ENCODE measurements at places on chromosomes 6 and 20.

DNA sequence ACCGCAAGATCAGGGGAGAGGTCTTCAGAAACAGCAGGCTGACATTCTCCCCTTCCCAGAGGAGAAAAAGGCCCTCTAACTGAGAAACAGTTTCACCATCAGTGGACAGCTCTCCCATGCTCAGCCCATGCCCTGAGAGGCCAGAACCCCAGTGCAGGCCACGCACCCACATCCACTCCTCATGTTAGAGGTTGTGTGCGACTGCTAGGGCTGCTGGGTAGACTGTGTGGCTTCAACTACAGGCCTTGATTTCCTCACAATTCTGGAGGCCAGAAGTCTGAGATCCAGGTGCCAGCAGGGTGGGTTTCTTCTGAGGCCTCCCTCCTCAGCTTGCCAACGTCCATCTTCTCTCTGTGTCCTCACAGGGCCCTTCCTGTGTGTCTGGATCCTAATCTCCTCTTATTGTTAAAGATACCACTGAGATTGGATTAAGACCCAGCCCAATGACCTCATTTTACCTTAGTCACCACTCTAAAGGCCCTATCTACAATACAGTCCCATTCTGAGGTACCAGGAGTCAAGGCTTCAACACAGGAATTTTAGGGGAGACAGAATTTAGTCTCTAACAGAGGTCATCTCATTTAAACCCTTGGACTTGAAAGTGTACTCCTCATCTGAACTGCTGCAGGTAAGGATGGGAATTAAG is 67.7 kb upstream of the CD93 start:
- no peak for DNase-seq

- DNase-seq: no peak
Observed at GRCh38 chr6:72783666-72784065, 161.8 kb downstream of the KCNQ5 start.

- no peak for DNase-seq
Observed at GRCh38 chr20:49052334-49052733, 6.2 kb downstream of the CSE1L start.

DNA sequence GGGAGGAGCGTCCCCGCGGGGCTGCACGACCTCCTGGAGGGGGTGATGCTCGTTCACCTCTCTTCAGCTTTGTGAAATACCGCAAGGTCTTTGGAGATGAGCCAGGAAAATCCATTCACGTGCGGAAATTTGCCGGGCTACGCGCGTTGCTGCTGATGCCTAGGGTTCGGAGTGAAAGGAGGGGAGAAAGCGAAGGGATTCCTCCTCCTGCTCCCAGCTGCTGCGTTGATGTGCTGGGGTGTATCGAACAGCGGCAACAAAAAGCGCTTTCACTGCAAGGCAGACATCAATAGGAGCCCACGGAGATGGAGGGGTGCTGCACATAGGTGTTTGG is 391 bp upstream of the B3GAT2 start:
- DNase-seq: no peak

DNA sequence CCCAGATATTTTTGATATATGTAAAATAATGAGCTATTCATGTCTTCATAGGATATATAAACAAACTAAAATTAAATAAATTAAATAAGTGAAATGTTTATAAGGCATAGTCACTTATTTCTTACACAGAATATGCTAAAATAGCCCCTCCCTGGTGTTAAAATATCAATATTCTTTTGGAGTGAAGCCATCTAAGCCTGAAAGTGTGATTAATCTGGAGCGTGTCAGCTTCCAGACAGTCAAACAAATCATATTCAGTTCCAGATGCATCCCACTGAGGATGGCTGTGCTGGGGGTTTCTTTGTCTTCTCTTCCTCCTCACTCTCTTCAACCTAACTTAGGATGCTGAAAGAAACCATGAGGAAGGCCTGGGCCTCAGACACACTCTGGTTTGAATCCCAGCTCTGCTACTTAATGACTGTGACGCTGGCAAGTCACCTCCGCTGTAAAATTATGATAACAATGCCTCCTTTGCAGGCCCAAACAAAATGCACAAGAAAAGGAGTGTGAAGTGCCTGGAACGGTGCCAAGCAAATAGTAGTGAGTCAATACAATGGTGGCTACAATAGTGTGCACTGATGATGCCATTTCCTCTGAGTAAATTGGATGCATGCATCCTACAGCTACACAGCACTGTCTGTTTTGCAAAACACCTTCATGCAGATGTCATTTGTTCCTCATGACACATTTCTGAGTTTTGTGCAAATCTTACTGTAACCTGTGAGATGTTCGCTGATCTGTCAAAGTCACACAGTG is 161.4 kb downstream of the FOXC1 start:
- DNase-seq: no peak

DNA sequence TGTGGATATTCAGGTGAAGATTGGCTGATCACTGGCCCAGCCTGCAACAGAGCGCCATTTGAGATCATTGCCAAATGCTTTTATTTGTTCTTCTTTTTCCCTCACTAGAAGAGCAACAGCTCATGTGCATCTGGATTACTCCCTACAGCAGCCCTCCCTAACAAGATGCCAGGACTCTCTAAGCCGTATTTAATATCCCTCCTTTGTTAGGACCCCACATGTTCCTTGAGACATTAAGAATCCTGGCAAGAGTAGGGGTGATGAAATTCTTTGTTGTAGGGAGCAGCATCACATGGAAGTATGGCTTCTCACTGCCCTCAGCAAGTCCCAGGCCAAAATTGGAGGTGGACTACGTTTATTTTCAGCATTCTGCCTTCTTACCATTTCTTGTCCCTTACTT is 167.8 kb downstream of the PAX1 start:
- no peak for DNase-seq

DNA sequence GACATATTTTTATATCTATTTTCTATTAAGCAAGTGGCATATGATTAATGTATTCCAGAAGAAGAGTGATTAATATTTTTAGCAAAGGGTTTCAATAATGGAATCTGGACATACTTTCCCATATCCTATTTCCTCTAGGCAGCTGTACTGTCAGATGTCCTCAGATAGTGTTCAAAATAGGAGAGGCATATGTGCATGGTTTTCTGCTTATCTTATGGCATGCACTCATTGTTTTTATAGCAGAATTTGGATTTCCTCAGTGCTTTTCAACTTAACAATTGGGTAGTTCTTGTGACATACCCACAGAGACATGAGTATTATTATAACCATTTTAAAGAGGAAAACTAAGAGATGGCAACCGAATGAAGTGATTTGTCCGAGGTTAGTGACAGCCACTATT is 12.6 kb upstream of the SLC17A5 start:
- no peak for DNase-seq

GRCh38 chr6:170127151-170127550 is 163.7 kb downstream of the DLL1 start:
- no peak for DNase-seq

DNA sequence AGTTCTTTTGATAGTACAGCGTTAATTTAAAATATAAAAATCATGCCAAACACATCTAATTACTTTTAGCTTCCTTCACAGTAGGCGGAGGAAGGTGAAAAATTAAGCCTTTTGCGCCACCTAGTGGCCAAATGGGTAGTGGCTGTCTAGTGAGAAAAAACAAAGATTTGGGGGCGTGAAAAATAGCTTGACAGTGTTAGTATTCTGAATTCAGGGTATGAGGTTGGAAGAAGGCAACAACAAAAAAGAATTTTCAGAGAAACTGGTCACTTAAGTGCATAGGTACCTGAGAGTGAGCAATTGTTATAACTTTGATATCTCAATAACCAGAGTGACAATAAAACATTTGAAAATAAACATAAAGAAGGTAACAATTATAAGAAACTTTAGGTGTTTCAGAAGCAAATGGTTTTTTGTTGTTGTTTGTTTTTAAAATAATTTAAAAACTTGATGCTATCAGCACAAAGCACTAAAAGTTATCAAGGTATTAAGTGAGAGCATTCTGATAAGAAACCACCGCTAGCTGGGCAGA is 14.3 kb downstream of the PSMB9 start:
- peak; percentile 79 for DNase-seq

DNA sequence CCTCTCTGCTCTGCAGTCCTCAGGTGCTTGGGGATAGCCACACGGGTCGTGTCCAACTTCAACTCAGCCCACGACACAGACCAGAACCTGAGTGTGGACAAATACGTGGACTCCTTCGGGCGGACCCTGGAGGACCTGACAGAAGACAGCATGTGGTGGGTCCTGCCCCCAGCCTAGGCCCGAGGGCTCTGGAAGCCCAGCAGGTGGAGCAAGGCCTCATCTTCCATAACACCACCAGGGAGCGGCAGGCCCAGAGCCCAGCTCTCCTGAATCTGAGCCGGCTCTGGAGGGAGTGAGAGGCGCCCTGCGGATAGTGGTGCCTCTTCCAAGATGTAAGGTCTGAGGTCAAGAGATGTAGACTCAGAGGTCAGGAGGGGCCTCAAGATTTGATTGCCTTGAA is 19.6 kb downstream of the TGM6 start:
- no peak for DNase-seq

DNA sequence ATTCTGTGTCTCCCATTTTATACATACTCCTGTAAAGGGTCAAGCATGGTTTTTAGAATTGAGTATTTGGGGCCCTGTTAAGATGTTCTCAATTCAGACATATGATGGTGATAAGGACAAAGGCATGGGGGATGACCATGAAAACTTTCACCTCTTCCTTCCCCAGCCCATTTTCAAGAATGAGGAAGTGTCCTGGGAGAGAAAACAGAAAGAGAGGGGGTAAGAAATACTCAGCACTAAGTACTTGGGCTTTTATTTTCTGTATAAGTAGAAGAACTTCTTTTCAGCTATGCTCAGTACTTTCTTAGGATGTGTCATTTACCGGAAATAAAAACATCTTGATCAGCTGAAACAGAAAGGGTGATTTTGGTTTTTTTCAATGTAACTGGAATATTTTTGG is 10.9 kb upstream of the MBOAT1 start:
- no peak for DNase-seq

GRCh38 chr20:62120990-62121775 is 1.1 kb upstream of the LSM14B start:
- no peak for DNase-seq

DNA sequence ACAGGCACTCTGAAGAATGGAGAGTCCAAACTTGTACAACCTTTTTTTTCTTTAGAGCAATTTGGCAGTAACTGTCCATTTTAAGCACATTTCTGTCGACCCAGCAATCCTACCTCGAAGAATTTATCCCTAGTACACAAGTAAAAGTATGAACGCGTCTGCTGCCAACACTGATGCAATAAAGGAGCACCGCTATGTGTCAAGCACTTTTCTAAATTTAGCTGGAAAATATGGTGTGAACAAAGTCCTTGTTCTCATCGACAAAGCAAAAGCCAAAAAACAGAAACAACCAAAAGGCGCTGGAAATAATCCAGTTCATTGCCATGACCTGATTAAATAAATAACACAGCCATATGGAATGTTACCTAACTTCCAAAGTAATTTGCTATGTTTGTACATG is 1.1 kb downstream of the DPM1 start:
- no peak for DNase-seq

GRCh38 chr6:25050356-25050755 is 114.6 kb upstream of the RIPOR2 start:
- DNase-seq: peak; percentile 61

GRCh38 chr20:11992426-11992825 is 74.7 kb downstream of the BTBD3 start:
- DNase-seq: no peak

DNA sequence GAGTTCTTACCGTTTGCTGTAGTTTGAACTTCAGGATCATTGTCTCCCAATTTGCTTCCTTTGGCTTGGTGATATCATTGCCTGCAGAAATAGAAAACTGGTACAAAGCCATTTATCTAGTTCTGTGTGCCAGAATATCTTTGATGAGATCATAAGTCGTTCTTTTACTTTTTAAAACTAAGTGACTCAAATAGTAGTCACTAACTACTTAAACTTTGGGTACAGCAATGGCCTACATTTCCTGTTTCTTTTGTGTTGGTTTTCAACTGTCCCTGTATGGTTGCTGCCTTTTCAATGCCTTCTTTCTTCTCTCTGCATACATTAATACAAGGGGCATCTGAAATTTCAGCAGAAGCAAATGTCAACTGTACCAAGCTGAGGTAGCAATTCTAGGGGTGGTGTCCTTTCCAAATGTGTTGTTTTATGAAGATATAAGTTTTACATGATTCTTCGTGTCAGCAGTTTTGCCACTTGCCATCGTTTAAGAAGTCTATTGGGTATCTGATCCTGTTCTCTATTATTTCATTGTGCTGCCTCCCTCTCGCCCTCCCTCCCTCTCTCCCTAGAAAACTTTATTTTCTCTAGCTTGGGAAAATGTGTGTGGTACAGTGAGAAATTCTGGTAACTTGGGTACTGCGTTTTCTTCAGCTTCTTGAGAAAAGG is 238.5 kb downstream of the FARS2 start:
- DNase-seq: no peak

- DNase-seq: peak; percentile 60
Observed at GRCh38 chr6:28953039-28953584, 29.3 kb upstream of the TRIM27 start.

GRCh38 chr20:7714549-7714948 is 225.7 kb downstream of the HAO1 start:
- DNase-seq: no peak

GRCh38 chr6:161748535-161749416 is 474.9 kb upstream of the AGPAT4 start:
- DNase-seq: no peak

- no peak for DNase-seq
Observed at GRCh38 chr6:2831392-2831791, 10.3 kb downstream of the SERPINB1 start.

- no peak for DNase-seq
Observed at GRCh38 chr20:50545126-50545525, 34.9 kb downstream of the PTPN1 start.

- DNase-seq: no peak
Observed at GRCh38 chr20:15061061-15061430, 723.6 kb upstream of the FLRT3 start.

Data from central memory CD4-positive, alpha-beta T cell (primary cell).